Stimulated activated CD4-positive, alpha-beta T cell treated with anti-CD3 and anti-CD28 coated beads, TNF-alpha, amount 100 ng/mL, for 48 hours (primary cell): ENCODE measurements at places on chromosomes 4 and X.

DNA sequence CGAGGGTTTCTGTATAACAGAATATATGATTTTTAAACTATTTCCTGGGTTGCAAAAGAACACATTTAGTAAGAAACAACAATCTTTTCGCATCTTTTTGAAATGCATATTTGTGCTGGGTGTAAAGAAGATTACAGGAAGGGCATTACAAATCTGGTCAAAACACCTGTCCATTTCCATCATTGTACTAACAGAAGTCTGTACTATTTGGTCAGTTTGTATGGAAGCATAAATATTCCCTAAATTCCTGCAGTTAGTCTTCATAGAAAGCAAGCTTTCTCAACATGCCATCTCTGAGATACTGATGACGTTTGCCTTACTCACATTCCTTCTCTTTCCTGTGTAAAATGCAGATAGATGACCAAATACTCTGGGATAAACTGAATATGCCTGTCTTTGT, 203.3 kb downstream of the NWD2 start:
- no peak for DNase-seq

DNA sequence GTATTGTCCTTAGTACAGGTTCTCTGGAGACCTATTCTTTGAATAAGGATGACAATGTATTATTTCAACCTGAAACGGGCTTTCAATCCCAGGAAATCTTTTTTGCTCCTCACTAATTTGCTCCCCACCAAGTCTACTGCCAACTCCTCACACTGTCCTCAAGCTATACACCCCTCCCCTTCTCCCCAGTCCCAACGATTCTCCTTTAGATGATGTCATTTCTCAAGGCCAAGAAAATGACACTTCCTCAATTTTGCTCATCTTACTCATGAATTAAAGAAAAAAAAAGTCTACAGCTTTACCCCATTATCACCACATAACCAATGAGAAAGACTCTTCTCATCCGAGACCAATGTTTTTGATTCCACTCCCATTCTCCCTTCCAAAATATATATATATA, 20.6 kb downstream of the AP1S2 start:
- DNase-seq = no peak

- DNase-seq = no peak
These were observed 51.9 kb upstream of the STX18 start for GRCh38 chr4:4593596-4594284.

GRCh38 chr4:122930862-122931261, 8.5 kb upstream of the NUDT6 start:
- no peak for DNase-seq

- no peak for DNase-seq
These were observed 325.0 kb downstream of the PDHA2 start for GRCh38 chr4:96164814-96165351.
